ENCODE measurements at places on chromosomes 13 and 19.

DNA sequence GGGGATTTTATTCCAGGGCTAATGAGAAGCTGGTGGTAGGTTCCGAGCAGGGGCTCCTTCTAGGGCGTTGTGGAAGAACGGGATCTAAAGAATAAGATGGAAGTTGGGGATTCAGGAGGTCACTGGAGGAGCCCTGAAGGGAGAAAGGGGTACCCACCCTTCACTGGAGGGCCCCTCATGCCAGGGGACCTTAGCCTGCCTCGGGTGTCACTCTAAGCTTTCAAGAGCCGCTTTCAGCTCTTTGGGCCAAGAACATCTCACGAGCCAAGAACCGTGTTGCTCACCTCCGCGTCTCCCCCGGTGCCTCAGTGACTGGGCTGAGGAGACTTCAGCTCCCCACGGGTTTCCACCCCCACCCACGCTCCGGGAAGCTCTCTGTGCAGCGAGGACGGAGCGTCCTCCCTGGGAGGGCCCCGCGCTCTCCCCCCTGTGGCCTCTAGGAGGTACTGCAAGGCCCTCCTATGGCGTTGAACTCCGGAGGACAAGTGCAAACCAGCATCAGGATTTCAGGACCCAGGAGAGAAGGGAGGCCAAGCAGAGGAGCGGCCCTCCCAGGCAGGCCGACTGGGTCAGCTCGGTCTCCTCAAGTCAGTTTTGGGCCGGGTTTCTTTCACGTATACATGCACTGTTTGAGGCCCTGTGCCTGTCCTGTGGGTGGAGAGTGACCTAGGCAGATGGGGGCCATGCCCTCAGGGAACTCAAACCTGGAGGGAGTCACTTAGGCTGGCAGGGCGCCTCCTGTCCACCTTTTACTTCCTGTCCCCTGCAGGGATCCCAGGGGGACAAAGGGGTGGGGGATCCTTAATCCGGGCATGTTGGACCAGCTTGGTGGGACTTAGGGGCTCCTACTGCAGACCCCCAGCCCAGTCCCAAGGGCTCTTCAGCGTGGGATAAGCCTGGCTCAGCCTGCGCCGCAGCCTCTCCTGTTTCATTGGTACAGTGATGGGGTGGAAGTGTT lies 5.1 kb upstream of the KRTDAP start:
- DNase-seq: no peak

- DNase-seq: no peak
These were observed 128.4 kb downstream of the KATNAL1 start for GRCh38 chr13:30178976-30179375.

DNA sequence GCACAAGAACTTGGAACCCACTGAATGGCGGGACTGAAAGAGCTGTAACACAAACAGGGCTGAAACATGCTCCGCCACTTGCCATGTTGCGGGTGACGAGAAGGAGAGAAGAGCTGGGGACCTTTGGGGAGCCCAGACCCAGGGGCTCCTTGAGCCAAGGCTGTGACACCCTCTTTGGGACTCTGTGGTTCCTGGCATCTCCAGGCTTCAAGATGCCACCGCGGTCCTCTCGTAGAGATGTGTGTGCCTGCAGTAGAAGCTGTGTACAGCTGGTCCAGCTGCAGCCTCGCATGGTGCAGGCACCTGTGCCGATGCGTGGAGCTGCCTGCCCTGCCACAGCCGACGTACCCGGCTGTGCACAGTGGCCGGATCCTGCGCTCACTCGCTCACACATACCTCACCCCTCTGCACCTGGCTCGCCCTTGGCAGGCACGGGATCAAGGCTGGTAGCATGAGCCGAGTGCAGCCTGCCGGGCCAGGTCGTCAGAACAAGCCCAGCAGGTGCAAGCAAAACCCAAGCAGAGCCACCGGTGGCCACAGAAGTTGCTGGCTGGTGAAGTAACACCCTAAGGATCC lies 1385.8 kb downstream of the PCDH9 start:
- no peak for DNase-seq

GRCh38 chr13:65856431-65856830 lies 1373.7 kb downstream of the PCDH9 start:
- no peak for DNase-seq

DNA sequence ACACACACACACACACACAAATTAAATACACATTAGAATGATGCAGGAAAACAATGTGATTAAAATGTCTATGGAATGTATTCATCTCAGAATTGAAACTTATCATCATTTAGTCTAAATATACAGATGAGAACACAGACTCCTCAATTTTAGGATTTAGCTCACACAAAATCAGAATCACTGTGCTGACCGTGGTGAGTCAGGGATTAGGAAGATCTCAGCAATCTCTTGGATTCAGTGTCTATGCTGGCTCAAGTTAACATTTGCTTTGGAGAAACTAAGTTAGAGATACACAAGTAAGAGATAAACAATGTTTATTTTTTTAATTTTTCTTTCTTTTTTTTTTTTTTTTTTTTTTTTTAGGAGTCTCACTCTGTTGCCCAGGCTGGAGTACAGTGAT lies 323.6 kb downstream of the KLF12 start:
- no peak for DNase-seq

GRCh38 chr19:13146763-13147563 lies 3.2 kb downstream of the STX10 start:
- DNase-seq: no peak

GRCh38 chr19:8259142-8259921 lies 48.8 kb downstream of the CD320 start:
- DNase-seq: no peak

DNA sequence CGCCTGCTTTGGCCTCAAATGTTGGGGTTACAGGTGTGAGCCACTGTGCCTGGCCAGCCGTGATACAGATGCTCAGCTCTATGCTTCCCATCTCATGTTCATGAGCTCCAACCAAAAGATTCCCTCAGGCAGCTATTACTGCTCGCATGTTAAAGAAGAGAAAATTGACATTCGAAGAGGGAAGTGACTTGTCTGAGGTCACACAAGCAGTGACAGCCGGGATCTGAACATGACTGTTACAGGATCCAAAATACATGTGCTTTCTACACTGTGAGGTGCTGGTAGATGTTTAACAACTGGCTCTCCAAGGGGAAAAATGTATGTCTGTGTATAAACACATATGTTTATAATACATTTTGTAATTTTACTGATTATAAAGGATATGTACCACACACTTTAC lies 11.3 kb downstream of the FPR1 start:
- no peak for DNase-seq

DNA sequence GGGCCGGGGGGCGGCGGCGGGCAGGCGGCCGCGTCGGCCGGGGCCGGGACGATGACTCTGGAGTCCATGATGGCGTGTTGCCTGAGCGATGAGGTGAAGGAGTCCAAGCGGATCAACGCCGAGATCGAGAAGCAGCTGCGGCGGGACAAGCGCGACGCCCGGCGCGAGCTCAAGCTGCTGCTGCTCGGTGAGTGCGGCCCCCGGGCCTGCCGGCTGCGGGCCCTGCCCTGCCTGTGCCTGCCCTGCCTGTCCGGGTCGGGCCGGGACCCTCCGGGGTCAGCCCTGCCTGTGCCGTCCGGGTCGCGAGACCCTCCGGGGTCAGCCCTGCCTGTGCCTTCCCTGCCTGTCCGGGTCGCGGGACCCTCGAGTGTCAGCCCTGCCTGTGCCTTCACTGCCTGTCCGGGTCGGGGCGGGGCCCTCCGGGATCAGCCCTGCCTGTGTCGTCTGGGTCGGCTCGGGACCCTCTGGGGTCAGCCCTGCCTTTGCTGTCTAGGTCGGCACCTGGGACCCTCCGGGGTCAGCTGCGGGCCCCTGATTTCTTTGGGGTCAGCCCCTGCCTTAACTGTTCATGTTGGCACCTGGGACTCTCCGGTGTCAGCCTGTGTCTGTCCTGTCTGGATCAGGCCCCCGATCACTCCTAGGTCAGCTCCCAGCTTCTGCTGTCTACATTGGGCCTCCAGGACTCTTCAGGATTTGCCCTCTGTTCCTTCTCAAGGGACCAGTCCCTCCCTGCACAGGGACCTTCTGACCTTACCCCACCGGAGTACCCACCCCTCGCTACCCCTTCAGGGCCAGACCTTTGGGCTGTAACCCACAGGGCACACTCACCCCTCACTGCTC lies 659 bp downstream of the GNA11 start:
- DNase-seq: no peak

DNA sequence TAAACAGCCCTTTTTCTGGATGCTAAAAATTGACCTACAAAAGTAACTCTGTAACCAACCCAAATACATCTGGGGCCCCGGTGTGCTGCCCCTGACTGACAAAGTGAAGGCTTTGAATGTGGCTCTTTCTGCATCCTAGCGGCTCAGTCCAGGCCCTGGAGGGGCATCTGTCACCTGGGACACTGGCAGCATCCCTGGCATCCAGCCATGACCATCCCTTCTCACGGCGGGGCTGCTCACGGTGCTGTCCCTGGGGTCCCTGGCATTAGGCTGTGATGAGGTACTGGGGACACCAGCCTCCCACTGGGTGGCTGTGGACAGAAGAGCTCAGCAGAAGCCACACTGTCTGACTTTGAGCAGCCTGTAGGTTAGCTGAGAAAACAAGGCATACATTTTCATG lies 34.3 kb downstream of the BICRA start:
- DNase-seq: no peak

DNA sequence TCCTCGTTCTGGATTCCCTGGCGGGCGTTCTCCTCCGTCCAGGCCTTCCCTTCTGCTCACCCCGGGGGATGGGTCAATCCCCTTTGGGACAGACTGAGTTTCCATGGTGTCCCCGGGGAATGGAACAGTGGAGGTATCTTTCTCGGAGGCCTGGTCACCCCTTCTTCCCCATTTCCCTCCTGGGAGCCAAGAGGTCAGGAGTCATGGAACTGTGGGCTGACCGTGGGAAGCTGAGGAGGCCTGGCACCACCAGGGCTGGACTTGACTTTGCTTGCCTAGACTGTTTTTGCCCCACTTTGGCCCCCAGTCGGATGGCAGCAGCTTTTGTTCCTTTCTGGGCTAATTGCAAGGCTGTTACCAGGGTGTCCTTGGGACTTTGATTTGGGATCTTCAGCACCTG lies 2.0 kb downstream of the NACC1 start:
- DNase-seq: no peak

- no peak for DNase-seq
These were observed 116.5 kb downstream of the SPRY2 start for GRCh38 chr13:80224468-80224867.

DNA sequence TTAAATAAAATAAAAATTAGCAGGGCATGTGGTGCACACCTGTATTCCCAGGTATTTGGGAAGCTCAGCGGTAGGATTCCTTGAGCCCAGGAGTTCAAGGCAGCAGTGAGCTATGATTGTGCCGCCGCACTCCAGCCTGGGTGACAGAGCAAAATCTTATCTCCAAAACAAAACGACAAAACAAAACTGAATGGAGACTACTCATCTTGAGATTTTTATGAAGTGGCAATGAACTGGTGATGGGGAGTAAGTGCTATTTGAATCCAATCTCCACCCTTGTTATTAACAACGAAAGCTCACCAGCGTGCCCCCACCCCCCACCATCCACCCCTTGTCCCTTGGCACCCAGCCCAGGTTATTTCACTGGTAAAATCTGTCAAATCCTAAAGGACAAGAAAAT lies 45.2 kb upstream of the URI1 start:
- no peak for DNase-seq

DNA sequence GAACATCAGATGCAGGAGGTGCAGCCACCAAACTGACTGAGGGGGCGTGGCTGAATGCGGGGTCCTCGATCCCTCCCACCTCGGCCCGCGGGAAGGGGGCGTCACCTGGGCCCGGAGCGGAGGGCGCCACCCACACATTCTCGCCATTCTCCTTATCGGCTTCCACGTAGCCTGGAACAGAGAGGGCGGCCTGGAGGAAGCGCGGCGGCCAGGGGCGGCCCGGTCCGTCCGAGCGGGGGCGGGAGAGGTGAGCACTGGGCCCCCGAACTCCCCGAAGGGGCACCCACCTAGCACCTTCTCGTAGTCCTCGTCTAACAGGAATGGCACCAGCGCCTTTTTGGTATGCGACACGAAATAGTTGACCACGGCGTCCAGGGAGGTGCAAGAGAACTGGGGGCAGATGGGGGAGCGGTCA lies 11.8 kb downstream of the STAP2 start:
- DNase-seq: no peak

GRCh38 chr19:3357992-3358688 lies 8.2 kb upstream of the NFIC start:
- no peak for DNase-seq

GRCh38 chr19:13985771-13986347 lies 20.3 kb downstream of the RFX1 start:
- no peak for DNase-seq

DNA sequence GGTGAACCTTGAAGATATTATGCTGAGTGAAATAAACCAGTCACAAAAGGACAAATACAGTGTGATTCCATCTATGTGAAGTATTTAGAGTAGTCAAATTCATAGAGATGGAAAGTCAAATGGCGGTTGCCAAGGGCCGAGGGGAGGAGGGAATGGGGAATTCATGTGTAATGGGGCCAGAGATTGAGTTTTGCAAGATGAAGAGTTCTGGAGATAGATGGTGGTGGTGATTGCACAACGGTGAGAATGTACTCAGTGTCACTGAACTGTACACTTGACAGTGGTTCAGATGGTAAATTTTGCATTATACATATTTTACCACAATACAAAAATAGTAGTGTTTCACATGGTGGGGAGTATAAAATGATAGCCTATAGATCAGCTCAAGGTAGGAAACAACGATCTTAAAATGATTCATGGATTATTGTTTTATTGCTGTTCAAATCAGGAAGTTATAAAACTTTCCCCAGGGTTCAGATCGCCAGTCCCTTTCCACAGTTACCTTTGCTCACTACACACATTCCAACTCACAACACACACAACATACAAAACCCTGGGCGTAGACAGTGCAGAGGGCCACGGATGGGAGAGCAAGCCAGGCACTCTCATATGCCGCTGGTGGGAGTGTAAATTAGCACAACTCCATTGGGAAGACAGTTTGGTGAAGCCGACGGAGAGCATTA lies 219.9 kb downstream of the ZIC5 start:
- DNase-seq: no peak

- DNase-seq: no peak
These were observed 203.5 kb upstream of the HTR2A start for GRCh38 chr13:47100214-47100853.

GRCh38 chr13:33153421-33154404 lies 131.8 kb downstream of the STARD13 start:
- peak; percentile 68 for DNase-seq

DNA sequence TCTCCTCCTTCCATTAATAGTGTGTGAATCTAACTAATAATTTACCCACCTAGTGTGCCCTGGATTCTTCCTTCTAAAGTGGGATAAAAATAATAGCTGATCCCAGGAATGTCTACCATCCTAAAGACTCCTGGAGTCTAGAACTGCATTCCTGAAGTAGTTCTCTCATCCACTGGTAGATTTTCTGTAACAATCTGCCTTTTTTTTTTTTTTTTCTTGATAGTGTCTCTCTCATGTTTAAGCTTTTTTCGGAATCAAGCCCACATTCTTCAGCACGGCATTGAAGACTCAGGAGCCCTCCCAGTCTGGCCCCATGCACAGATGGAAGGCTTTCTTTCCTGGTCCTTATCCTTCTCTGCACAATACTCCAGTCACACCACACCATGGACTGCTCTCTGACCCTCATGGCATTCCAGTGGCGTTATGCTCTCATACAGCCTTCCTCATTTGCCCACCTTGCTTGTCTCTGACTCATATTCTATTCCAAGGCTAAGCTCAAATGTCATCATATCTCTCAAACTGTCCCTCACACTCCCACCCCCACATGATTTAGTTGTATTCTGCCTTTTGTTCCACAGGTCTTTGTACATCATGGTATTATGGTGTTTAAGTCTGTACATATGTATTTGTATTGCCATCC lies 68.7 kb upstream of the FRY start:
- DNase-seq: no peak
